ENCODE measurements at places on chromosomes 3 and 15.

DNA sequence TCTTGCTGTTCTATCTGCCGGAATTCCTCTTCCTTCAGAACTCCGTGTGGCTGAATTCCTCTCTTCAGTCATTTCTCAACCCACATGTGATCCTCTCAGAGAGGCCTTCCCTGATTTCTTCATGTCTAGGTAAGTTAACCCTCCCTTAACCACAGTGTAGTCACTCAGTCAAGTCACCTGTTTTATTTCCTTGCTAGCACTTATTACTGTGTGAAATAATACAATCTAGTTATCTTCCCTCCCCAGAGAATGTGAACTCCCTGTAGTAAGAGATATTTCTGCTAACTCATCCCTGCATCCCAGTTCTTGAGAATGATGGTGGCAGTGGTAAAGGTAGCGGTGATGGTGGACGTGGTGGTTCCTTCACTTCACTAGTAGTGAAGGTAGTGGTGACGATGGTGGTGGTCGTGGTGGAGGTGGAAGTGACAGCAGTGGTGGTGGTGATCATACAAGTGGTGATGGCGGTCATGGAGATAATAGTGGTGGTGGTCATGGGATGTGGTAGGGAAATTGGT, 33.3 kb downstream of the COL6A5 start:
- DNase-seq: no peak

- no peak for DNase-seq
These were observed 57.6 kb downstream of the CD86 start for GRCh38 chr3:122112754-122113153.

- DNase-seq: no peak
These were observed 49.8 kb upstream of the CTDSPL start for GRCh38 chr3:37811625-37812498.

DNA sequence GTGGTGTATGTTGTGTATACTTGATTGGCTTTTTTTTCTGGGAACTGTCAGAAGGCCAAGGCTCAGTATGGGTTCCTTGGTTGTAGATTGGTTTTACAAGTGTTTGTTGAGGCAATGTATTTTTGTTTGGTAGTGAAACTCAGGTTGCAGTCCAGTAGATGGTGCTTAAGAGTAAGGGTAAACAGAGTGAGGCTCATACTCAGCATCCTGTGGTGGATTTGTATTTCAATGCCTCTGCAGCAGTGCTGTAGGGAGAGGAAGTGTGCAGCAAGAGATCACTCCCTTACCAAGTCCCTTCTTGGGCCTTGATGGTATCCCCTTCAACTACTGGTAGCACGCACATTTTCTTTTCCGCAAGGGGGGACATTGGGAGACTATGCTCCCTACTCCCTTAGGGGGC, 428.5 kb upstream of the CNTN3 start:
- DNase-seq: no peak

- DNase-seq: no peak
These were observed 48.6 kb downstream of the CMSS1 start for GRCh38 chr3:99866261-99866761.

DNA sequence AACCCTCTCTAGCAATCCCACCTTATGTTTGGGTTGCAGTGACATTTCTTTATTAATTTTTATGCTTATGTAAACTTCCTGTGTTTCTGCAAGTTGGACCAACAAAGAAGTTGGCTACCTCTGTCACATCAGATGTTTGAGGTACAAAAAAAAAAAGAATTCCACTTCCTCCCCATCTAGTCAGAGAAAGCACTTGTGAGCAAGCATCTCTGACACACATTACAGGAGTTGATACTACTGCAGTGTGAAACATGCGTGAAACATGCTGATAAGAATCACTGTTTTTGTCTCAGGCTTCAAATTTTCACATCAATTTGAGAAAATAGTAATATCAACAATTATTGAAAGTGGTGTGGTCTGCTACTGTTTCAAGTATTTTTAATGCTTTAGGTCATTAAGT, 1.3 kb downstream of the SCAANT1 start:
- no peak for DNase-seq

- no peak for DNase-seq
These were observed 41.6 kb downstream of the PYDC2 start for GRCh38 chr3:191502583-191502982.

DNA sequence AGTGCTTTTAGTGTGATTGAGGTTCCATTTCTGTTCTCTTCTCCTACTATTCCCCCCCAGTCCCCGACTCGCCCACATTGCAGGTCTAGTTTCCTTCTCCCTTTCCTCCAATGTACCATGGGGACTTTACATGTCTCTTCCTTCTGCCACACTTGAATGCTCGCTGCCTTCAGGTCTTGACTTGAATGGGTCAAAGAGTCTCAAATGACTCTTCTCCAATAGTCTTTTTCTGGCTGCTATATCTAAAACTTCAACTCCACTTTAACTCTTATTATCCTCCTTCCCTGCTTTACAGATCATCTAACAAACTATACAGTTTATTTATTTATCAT, 213.9 kb upstream of the SLC2A2 start:
- no peak for DNase-seq

GRCh38 chr3:6354653-6355052, 506.3 kb upstream of the GRM7 start:
- no peak for DNase-seq

DNA sequence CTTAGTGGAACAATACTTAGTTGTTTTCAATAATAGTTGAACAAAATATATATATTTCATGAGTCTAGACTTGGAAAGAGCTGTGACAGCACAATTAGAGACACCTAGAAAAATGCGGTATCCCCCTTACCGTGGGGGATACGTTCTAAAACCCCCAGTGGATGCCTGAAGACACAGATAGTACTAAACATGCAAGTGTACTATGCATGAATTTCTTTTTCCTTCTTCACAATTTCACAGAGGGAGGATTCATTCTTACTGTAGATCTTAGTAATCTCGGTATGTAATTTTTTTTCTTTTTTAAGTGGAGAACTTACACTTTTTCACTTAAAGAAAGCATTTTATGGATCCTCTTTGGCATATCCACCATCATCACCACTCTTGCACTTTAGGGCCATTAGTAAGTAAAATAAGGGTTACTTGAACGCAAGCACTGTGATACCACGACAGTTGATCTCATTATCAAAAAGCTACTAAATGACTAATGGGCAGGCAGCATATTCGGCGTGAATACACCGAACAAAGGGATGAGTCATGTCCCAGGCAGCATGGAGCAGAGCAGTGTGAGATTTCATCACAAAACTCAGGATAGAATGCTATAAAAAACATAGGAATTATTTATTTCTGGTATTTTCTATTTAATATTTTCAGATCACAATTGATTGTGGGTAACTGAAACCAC, 72.3 kb upstream of the ZNF280D start:
- no peak for DNase-seq

GRCh38 chr3:43285644-43286043, 696 bp upstream of the SNRK start:
- DNase-seq: no peak

DNA sequence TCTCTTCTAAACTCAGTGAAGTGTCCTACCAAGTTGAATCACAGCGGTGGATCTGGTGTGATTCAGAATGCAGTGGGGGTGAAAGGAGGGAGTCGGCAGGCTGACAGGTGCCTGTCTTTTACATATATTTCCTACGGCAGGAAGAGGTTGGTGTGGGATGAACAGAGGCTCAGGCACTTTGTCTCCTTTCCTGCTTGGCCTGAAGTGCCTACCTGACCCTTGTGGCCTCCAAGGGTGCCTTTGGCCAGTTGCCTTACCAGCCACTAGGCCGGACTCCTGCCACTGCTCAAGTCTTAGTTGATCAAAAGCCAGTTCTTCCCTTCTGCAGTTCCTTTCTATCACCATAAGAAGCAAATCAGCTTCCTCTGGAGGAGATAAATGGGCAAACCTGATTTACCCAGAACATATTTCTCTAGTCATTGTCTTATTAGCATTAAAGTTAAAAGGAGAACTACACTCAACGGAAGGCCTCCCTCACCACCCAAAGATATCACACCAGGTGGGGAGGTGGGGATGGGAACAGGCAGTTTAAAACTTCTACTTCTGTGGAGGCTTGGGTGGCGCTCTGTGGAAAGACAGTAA, 52.1 kb downstream of the CRTC3 start:
- no peak for DNase-seq

DNA sequence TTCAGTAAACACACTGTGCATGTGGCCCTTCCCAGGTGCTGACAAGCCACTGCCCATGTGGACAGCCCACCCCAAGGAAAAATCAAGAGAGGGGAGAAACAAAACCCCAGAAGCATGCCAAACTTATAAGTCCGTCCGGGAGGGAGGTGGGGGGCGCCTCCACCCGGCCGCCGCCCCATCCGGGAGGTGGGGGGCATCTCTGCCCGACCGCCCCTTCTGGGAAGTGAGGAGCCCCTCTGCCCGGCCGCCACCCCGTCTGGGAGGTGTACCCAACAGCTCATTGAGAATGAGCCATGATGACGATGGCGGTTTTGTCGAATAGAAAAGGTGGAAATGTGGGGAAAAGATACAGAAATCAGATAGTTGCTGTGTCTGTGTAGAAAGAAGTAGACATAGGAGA, 53.8 kb upstream of the C2CD4B start:
- DNase-seq: no peak

- no peak for DNase-seq
These were observed 8.7 kb upstream of the LMCD1 start for GRCh38 chr3:8492744-8493511.

GRCh38 chr3:17039594-17039993, 154.8 kb downstream of the PLCL2 start:
- no peak for DNase-seq

DNA sequence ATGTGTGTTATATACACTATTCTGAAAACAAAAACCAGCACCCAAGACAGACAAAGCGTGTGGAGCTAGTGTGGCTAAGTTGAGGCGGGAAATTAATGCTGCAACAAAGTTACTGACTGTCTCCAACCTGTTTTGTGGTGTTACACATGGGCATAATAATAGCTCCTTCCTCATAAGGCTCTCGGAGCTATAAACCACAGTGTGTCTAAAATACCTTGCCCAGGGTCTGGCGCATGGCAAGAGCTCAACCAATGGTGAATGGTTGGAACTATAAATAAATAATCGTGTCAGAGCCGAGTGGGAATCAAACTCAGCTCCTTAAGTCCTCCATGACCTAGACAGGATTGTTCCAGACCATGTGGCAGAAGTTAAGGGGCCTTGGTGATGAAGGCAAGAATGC, 35.9 kb upstream of the TFRC start:
- no peak for DNase-seq

DNA sequence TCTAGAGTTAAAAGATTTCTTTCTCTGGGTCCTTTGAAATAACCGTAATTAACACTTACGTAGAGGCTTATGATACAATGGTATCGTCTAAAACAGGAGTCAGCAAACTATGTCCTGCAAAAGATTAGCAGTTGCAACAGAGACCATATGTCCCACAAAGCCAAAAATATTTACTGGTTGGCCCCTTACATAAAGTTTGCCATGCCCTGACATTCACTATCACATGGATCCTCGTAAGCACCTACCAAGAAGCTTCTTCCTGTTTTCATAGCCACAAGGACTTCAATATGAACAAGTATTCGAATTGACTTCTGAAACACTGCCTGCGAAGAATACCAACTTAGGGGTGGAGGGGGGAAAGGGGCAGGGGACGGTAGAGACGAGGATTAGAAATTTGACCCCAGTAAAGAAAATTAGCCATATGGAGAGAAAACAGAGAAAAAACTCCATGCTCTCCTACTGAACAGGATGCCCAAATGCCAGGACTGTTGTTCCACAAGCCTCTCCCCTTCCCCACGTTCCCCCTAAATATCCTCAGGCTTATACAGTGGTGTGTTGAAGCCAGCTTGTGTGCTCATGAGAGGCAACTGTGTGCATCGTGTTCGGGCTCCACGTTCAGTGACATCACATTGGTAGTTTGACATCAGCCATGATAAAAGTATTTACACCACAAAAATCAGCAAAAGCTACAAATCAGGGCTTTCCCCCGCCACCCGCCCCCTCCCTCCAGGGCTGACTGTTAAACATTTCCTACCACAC, 144.1 kb upstream of the HES1 start:
- no peak for DNase-seq

DNA sequence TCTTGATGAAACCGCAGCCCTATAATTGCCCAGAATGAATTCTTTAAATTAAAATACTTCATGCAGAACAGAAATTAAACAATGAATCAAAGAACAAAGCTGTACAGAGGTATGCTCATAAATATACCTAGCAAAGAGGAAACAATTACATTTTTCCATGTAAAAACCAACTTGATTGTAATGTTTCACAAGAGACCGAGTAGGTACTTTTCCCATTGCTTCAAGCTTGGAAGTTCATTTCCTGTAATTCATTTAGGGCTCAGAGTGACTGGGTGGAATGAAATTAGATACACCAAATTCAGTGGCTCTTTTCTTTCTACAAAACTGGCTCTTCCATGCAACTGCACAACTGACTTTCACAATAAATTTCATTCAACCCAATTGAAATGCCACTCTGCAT, 51.4 kb downstream of the FHIT start:
- DNase-seq: no peak

- no peak for DNase-seq
These were observed 7.5 kb downstream of the GNB5 start for GRCh38 chr15:52183562-52184173.

DNA sequence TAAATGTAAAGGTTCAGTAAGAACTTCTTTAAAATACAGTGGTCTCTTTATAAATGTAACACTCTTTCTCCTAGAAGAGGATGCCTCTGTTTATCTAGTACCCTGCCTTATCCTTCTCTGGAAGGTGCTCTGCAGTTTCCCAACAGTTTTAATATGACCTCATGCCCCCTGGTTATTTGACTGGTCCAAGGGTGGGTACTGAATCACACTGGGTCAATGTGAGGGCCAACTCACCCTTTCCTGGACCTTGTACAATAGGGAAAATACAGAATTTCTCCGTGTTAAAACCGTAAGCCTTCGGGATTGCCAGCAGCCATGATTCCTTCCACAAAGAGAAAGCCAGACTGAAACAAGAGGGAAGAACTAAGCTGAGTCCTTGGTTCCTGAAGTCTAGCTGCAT, 9.2 kb downstream of the DCBLD2 start:
- DNase-seq: no peak

DNA sequence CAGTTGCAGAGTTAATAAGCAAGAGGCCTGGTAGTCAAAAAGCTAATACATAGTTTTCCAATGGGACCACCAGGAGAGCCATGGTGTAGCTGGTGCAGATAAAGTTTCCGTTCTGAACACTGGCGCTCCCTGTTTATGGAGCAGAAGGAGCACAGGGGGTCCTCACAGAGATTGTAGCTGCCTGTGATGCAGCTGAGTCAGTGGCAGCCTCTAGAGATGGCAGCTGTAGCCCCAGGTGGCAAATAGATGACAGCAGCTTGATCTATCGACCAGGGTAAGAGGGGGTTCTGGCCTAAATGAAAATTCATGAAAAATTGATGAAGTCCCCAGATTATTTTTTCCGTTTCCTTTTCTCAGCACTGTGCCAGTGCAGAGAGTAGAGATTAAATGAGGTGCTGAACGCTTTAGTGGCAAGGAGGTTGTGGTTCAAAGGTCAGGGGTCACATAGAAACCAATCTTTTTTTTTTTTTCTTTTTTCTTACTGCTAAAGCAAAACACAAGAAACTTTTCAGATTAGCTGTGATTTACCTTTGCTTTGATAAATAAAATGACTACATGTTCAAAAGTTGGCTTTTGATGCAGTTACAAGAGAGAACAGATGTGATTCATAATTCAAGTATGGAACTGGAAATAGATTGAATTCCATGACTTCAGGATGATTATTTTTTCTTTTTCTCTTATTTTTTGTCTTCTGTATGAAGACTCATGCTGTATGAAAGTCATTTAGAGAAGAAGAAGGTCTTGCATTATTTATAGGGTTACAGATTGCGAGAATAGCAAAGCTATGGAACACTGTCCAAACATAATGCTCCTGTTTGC, 63.3 kb downstream of the ROBO2 start:
- no peak for DNase-seq
